Stimulated activated CD8-positive, alpha-beta memory T cell treated with anti-CD3 and anti-CD28 coated beads, Interleukin-4, amount 100 ng/mL, for 4 hours (primary cell): ENCODE measurements at places on chromosomes 5 and 9.

DNA sequence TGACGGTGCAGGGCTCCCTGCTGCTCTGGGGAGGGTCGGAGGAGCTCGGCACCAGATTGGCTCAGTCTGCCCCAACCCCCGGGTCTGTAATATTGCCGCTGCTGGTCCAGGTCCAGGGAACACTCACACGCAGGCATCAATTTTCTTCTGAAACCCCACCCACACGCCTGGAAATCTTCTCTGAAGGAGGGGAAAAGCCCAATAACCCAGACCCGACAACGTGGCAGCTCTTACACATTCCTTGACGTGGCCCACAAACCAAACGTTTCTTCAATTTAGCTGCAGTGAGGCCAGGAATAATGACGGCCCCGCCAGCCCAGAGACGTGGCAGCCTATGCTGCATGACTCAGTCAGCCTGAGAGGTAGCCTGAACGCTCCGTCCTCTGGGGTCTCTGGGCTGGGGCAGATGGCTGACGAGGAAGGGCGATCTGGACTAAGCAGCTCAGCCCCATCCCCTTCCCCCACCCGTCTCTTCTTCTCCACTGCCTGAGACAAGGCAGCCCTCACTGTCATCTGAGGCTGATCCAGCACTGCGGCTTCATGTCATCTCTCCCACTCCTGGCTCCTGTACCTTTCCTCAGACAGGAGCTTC is 9.9 kb upstream of the SPARC start:
- no peak for DNase-seq

DNA sequence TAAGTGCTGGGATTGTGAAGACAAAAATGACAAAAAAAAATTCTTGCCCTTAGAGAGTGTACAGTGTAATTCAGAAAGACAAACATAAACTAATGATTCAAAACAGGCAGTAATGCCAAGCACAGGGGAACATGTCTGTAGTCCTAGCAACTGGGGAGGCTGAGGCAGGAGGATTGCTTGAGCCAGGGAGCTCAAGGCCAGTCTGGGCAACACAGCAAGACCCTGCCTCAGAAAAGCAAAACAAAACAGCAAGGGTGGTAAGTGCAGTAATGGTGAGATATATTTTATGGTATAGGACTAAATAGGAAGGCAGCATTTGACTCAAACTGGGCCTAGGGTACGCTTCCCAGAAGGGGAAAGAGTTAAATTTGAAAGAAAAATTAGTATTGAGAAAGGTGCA is 18.9 kb downstream of the FREM1 start:
- DNase-seq, result no peak

- no peak for DNase-seq
These were observed 60.3 kb upstream of the NEK6 start for GRCh38 chr9:124197177-124198095.

DNA sequence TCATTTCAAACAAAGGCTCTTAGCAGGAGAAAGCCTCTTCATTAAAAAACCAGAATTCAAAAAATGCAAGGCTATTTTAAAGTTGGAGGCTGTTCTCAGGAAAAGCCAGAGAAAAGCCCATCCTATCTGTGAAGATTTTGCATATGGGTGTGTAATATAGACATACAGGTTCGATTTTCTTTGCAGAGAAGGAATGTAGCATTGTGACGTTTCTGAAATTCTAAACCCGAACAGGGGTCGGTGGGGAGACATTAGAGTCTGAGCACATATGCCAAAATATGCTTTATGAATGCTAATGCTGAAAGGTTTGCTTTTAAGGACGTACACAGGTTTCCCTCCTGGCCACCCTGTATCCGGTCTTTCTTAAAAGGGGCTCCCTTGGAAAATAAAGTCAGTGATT is 363.1 kb upstream of the PAPPA start:
- DNase-seq, result no peak

- DNase-seq, result no peak
These were observed 48.2 kb downstream of the TRIO start for GRCh38 chr5:14191325-14191724.

DNA sequence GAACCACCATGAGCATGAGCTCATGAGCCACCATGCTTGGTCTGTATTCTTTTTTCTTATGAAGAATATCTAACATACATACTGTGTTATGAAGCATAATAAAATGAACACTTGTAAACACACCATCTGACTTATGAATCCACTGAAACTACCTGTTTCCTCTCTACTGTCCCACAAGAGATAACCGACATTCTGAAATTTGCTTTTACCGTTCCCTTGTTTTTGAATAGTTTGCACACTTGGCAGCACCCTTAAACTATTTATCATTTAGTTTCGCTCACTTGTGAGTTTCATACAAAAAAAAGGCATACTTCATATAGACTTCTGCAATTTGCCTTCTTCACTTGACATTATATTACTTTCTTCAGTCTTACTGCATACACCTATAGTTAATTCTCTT is 8.9 kb downstream of the LARS1 start:
- no peak for DNase-seq
